NCI-H187 (cell line): ENCODE measurements at places on chromosomes 3 and 15.

- DNase-seq = no peak
Measured at GRCh38 chr3:110296885-110297284, 774.7 kb upstream of the NECTIN3 start.

- DNase-seq = no peak
Measured at GRCh38 chr15:83694015-83694414, 40.1 kb downstream of the ADAMTSL3 start.

GRCh38 chr15:42203891-42204290, 4.2 kb downstream of the VPS39 start:
- no peak for DNase-seq

DNA sequence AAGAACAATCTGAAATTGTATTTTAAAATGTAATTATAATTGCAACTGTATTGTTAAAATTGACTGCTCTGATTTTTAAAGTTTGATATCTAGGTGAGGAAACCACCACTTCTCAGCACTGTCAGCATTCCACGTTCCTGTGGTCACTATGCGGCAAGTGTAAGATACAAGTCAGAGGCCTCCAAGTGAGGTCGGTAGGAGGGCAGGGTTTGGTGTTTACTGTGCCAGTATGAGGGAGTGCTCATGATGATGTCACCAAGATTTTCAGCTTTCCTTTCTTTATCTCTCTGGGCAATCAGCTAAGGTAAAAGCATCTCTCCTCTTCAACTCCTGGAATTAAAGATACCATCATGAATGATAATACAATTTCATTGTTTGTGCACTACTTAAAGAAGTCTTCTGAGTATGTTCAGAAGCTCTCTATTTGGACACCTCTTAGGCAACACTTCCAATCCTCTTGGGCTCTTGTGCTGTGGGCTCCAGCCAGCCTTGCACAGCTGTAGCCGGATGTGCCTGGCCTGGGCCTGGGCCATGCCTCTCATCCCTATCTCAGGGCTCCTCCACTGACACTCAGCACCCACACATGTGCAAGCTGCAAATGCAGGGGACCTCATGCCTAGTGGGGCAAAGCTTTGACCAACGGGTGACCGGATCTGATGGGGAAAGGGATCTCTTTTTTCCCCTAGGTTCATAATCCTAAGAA, 42.9 kb downstream of the CCR3 start:
- DNase-seq = no peak

DNA sequence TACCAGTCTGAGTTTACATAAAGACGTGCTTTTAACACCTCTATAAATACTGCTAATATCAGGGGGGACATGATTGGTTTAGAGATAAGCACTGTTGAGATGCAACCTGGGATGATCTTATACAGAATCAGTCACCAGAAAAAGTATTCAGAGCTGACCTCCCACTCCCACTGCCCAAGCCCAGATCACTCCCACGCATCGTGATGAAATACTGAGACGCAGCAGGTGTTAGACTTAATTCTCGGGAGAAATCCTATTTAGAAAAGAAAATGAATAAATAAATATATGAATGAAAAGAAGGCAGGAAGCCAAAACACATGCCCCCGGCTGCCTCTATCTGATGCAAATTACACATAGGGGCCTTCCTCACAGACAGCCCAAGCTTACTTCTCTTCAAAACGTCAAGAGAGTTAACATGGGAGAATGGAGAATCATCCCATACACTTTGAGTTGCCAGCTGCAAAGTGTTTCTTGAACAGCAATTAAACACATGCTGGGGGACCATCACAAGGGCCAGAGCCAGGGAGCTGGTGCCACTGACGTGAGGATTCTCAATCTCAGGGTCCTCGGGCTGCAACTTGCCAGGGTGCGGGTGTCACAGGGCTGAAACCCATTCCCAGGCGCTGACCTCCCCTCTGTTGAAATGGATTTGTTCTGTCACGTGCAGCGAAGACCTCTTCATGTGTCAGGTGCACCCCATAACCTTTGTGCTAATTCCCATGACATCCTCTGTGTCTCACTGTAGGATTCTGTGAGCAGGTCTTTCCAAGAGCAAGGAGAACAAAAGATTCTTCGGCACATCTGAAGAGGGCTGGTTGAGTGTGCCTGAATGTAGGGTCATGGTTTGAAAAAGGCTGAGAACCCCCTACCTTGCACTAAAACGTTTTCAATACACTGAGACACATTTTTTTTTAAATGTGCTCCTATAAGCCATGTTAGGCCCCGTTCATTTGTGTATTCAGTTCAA, 764.2 kb upstream of the ARRDC4 start:
- no peak for DNase-seq

DNA sequence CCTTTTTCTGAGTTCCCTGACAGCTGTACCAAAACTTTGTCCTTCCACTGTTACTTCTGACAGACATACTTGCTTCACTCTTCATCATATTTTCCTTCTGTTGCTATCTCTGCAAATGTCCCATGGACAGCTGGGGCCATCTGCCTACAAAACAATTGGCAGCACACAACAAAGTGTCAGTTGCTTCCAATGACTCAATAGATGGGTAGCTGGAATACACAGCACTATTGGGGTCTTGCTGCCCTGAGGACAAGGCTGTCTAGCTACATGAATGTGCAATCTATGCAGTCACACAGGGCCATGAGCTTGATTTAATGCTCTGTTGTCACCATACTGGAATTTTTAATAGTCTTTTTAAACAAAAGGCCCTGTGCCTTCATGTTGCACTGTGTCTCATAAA, 192.8 kb downstream of the DTWD1 start:
- DNase-seq = no peak
